T-cell (primary cell): ENCODE measurements at places on chromosomes 4 and X.

DNA sequence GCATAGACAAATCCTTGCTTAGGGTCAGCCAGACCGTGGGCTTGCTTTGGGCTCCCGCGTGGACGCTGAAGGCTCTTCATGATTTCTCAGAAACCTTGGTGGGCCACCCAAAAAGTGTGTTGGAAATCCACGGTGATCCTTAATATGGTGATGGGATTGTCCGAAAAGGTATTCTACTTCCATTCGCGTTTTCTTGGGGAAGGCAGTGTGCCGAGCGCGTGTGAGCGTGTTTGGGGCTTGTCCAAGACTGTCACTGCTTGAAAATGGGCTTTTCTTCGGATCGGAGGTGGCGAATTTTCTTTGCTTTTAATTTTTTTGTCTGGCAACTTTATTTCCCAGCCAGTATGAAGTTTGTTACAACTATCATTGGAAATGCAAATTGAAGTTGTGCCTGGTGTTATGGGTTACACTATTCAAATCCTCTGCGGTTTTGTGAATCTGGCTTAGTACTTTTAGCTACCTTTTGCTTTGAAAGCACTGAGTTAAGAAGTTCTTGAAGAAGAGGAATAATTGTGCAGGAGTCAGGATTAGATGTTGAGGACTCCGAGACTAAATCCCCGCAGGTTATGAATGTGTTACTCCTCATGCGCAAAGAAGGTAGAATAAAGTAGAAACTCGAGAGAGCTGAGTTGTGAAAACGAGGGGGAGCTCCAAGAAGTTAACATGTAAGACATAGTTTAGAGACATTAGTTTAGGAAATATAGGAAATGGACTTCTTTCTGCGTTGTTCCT is 3.2 kb downstream of the SPRY1 start:
- no peak for DNase-seq

GRCh38 chr4:38145741-38146140 is 185.5 kb downstream of the PTTG2 start:
- no peak for DNase-seq

- DNase-seq, result no peak
These were observed 177.9 kb upstream of the PGRMC2 start for GRCh38 chr4:128465523-128465922.

DNA sequence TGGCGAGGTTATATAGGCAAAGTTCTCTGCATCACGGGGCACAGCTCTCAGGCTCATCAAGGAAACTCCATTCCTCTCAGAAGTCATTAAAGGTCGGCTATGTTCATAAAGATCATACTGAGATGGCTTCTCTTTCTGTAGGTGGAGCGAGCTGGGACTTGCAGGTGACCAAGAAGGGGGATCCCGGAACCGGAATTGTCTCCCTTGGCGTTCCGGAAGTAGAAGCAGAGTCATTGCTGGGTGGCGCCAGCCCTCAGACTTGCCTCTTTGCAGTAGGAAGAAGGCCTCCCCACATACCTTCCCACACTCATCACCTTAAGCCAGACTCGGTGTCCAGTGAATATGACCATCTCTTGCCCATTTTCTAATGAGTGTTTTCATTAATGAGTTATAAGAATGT is 17.9 kb upstream of the HPGD start:
- no peak for DNase-seq

DNA sequence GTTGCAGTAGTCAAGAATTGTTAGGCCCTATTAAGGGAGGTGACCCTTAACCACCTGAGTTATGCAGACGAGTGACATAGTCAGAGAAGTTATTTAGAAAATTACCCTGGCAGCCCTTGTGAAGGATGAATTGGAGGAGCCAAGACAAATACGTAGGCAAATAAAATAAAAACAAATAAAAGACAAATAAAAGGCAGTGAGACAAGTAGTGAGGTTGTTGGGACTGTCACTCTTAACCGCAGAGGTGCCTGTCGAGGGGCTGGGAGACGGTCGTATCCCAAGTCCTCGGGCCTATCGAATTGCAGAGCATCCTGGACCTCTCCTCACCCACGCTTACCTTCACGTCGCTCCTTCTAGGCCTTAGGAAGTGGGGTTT is 58.0 kb upstream of the ZC4H2 start:
- DNase-seq, result no peak

DNA sequence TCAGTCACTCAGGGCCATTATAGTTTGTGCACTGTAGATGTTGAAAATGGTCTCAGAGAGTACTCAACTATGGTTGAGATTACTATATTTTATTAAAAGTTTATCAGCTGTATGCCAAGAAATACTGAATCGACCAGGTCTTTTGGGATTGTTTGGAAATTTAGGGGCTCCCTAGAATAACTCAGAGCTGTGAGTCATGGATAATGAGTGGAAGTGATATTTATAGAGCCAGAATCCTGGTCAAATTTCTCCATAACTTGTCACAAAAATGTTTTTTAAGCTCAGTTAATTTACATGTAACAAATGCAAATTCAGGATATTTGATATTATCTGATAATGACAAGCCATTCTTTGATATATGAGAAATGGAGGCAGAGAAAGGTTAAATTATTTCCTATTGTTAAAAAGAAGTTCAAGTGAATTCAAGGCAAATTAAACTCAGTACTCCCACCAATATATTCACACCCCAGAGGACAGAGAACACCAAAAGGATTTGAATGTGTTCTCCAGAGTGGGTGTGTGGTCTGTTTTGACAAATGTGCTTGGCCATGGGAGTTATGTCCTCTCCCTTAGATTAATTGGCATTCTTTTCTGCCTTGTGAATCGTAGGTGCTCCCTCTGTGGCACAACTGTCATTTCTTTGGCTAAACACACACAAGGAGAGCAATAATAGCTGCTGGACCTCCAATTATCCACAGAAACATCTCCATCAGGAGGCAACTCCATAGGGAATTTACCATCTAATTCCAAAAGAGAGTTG is 37.7 kb downstream of the ARHGAP24 start:
- no peak for DNase-seq

DNA sequence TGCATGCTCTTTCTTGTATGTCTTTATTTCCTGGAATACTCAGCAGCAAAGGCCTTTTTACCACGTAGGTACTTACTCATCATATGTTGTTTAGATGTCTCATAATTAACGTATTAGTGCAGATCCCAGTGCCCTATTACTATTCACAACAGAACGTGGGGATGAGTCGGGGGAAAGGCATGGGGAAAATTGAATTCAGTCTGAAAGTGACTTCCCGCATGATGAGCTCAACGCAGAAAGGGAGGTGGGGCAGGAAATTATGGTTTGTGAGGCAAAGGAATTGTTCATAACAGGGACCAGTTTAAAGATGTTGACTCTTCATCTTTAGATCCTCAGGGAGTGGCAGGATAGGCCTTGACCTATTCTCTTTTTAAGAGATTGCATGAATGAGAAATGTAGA is 2.0 kb upstream of the TMPRSS11D start:
- DNase-seq, result no peak

DNA sequence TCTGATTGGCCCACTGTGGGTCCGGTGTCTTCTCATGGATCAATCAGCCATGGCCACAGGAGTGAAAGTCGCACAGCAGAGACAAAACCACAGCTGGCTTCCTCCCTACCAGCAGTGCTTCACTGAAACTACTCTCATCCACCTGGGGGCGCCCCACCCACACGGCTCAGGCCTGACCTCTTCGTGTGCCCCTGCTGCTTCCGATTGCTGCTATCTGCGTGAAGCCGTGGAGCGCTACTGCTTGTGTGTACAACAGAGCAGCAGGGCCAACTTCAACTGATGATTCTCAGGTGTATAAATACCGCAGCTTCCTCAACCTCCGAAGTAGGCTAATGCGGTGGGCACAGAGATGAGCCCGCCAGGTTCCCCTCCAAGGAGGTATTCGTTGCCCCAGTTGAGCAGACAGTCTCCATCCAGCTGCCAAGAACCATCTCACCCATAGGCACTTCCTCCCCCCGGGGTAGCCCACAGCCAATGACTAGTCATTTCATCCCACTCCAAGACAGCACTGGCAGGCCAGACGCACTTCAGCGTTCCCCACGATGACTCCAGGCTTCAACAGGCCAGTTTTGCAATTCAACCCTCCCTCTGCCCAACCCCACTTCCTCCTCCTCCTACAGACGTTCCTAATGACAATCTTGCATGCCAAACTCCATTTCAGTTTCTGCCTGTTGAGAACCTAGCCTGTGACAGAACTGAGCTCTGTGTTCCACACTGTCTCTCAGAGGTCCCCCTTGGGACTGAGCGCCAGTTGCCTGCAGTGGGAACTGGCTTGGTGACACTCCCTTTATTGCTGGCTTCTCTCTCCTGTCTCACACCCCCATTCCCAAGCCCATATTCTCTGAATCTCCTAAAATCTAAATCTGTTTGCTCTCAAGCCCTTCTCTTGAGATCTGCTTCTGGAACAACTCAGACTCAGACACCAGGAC is 41.3 kb upstream of the ATP6AP2 start:
- peak; percentile 60 for DNase-seq

- no peak for DNase-seq
These were observed 329.2 kb upstream of the EPHA5 start for GRCh38 chr4:65999518-65999871.

DNA sequence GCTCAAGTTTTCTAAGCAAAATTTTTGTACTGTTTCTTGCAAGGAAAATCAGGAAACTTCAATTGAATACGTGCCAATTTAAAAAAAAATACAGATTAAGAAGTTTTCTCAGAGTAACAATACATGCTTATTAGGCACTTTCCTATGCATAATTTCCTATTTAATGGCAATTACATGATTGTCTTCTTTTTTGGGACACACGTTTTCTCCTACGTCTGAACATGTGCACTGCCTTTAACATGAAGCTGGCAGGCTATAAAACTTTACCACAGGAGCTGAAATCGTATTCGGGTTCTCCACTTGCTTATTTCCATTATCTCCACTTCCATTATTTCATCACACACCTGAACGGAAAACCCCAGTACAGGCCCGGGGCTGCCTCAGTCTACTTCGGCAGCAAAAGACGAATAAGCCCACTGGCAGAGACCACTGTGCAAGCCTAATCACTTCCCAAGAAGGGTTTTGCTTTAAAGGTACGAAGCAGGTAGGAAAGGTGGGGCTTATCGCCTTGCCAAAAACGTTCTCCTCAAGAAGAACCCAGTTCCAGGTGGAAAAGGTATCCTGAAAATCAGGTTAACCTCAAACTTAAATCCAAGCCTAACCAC is 575 bp downstream of the RCHY1 start:
- DNase-seq, result no peak

DNA sequence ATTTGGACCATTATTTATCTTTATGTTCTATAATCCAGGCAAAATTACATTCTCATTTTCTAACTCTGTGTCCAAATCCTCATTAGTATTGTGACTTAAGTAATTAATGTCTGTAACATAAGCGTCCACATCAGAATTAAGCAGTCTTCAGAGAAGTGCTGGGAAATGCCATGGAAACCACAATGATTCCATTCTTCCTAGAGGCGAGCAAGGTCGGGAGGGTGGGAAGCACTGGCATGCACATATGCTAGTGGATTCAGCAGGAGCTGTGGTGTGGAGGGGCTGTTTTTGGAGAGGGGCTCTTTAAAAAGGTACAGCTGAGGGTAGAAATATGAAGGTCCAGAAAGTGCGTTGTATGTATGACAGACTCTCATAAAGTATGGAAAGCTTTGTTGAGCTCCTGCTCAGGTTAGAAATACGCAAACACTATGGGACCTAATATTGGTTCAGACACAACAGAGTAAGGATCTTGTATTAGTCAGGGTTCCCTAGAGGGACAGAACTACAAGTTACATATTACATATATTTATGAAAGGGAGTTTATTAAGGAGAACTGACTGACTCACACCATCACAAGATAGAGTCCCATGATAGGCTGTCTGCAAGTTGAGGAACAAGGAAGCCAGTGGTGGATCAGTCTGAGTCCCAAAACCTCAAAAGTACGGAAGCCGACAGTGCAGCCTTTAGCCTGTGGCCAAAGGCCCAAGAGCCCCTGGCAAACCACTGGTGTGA is 61.5 kb downstream of the GLRA2 start:
- DNase-seq, result no peak

DNA sequence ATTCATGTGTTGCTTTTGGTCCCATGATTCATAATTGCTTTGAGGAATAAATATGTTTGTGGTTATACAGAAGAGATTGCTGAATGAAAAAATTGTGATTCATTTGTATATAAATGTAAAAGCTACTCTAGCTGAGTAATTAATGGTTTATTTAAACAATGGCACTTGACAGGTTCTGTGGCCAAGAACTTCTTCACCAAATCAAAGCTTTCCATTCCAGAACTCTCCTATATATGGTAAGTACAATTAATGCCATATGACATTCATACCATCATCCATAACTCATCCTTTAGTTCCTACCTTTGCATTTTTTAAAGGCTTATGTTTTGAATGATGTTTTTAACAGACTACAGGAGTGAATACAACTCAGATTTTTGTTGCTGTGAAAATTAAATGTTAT is 105.8 kb downstream of the REPS2 start:
- no peak for DNase-seq

DNA sequence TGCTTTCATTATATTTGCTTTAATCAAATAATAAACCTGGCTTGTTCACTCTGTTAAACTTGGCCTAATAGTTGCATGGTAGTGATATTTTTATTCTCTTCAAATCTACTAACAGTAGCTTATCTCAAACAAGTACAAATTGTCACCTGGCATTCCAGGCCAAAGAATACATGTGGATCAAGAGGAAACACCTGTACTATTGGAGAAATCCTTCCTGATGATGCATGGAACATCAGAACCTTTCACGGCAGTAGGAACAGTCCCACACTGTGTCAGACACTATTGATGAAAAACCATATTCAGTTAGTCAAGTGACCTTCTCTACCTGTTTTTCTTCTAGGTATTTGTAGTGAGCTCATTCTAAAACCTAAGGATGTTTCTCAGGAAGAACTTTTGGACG is 17.0 kb downstream of the MTHFD2L start:
- no peak for DNase-seq

DNA sequence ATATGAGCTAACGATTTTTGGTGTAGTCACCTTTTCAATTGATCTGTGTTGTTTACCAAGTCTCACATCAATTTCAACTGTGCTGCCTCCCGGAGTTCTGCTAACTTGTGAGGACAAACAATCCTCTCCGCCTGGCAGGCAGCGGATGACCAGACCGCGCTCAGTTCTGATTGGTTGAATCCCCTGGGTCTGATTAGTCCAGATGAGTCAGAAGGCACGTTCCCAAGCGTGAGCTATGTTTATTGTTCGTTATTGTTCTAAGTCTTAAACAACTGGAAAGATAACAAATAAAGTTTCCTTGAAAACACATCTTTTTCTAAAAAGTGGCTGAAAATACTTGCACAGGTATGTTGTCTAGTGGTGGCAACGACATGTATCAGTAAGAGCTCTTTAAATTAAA is 37.9 kb upstream of the TRPC3 start:
- DNase-seq, result no peak
